ENCODE measurements at places on chromosomes 1 and 21. TPM values are rescaled to one million over a fixed set of nuclear protein-coding genes. Genes with fewer than 3 reads are reported as not detected.

- H3K27me3 ChIP-seq, result no peaks in the 10 kb centered on the region
- no peaks in the 10 kb centered on the region for H3K4me1 ChIP-seq
- H3K36me3 ChIP-seq, result no peaks in the 10 kb centered on the region
- no peak overlapping the region for H3K4me3 ChIP-seq
These were observed 9.6 kb upstream of the HTR6 start for GRCh38 chr1:19654886-19655717.

- no peak overlapping the region for H3K4me3 ChIP-seq
- H3K27me3 ChIP-seq, result no peaks in the 10 kb centered on the region
- no peaks in the 10 kb centered on the region for H3K36me3 ChIP-seq
- H3K4me1 ChIP-seq, result no peaks in the 10 kb centered on the region
These were observed 80.4 kb upstream of the ADAMTS5 start for GRCh38 chr21:27047283-27047657.

- no peak for DNase-seq
- H3K36me3 ChIP-seq, result no peaks in the 10 kb centered on the region
- H3K4me1 ChIP-seq, result no peaks in the 10 kb centered on the region
- H3K4me3 ChIP-seq, result no peak overlapping the region
- H3K27me3 ChIP-seq, result no peaks in the 10 kb centered on the region
These were observed 114.8 kb upstream of the PTGFR start for GRCh38 chr1:78375996-78376395.

DNA sequence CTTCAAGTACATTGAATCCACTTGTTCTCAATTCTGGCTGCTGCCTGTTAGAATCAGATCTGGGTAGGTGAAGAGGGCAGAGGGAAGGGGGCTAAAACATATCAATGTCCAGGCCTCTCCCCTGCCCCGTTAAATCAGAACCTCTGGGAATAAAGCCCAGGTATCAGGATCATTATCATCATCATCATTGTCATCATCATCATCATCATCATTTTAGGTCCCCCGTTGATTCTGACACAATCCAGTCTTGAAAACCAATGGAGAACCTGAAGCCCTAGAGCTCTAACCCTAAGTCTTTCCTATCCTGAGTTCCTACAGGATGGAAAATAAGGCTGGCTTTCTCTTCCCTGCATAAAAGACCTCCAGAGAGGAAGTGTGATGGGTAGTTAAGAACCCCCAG is 93.1 kb downstream of the TAS1R2 start:
- no peak overlapping the region for H3K4me3 ChIP-seq

GRCh38 chr1:47722909-47723580 is 274.1 kb downstream of the TRABD2B start:
- no peak overlapping the region for H3K4me3 ChIP-seq
- H3K27ac ChIP-seq, result no peak overlapping the region
- DNase-seq, result no peak
- H3K27me3 ChIP-seq, result peaks cover 23% of the 10 kb centered on the region

- no peak for DNase-seq
- H3K27me3 ChIP-seq, result no peaks in the 10 kb centered on the region
- H3K4me1 ChIP-seq, result no peaks in the 10 kb centered on the region
- no peaks in the 10 kb centered on the region for H3K36me3 ChIP-seq
These were observed 71.9 kb downstream of the ZSWIM5 start for GRCh38 chr1:45134461-45134873.

GRCh38 chr1:198671136-198671535 is 32.3 kb downstream of the PTPRC start:
- H3K4me1 ChIP-seq, result peaks cover 96% of the 10 kb centered on the region
- DNase-seq, result no peak
- H3K27ac ChIP-seq, result no peak overlapping the region
- no peaks in the 10 kb centered on the region for H3K27me3 ChIP-seq
- peak overlapping the region; percentile 14 for H3K4me3 ChIP-seq

DNA sequence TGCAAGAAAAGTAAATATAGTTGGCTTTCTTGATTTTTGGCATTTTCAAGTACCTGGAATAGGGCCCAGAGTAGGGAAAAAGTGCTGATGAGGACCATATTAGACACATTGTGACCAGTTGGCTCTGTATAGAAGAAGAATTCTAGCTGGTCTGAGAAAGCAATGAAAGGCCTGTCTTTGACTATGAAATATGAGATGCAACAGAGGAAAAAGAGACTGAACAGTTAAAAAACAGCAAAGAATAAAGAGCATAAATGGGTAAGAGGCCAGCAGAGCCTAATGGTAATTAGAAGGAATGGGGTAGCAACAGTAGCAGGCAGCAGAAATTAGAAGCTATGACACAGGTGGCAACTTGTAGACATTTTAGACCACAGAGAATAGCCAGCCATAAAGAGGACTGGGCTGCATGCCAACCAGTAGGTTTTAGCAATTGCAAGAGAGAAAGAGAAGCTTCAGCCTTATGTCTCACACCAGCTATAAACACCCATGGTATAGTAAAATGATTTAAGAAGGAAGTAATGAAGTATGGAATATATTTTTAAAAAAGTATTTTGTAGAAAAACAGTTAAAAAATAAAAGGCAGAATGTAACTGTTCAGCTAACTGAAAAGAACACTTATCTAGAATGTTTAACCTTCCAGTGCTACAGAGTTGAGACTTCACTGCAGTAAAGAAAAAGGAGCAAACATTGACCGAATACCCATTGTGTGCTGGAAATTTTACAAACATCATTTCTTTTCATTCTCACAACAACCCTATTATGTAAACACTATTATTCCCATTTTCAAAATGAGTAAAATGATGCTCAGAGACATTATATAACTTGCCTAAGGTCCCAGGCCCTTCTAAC is 114.1 kb downstream of the LHX4 start:
- no peak overlapping the region for H3K27ac ChIP-seq
- H3K4me1 ChIP-seq, result no peaks in the 10 kb centered on the region
- H3K36me3 ChIP-seq, result no peaks in the 10 kb centered on the region

GRCh38 chr21:45448810-45449657 is 44.1 kb downstream of the COL18A1 start:
- no peaks in the 10 kb centered on the region for H3K4me1 ChIP-seq
- no peak overlapping the region for H3K4me3 ChIP-seq
- no peaks in the 10 kb centered on the region for H3K27me3 ChIP-seq
- no peak for DNase-seq

GRCh38 chr1:154902938-154903566 is 33.0 kb upstream of the KCNN3 start:
- no peaks in the 10 kb centered on the region for H3K27me3 ChIP-seq
- no peak overlapping the region for H3K4me3 ChIP-seq
- no peak for DNase-seq
- no peaks in the 10 kb centered on the region for H3K4me1 ChIP-seq
- no peaks in the 10 kb centered on the region for H3K36me3 ChIP-seq
- H3K27ac ChIP-seq, result no peak overlapping the region

DNA sequence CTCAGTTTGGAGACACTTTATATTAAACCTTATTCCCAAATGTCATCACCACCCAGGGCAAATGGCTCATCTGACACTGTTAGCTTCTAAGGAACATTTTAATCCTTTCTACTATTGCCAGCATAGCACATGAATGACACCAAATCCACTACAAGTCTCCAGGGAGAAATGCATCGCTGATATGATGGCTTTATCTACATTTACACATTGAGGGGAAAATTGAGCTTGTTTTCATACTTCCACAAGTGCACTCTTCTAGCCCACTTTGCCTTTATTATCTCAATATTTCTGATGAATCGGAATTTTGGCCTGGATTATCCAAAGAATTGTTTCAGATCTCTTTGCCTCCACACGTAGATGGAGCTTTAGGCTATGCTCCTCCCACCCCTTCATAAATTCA is 75.4 kb downstream of the RUNX1 start:
- H3K36me3 ChIP-seq, result no peaks in the 10 kb centered on the region
- no peaks in the 10 kb centered on the region for H3K27me3 ChIP-seq
- H3K27ac ChIP-seq, result no peak overlapping the region
- peaks cover 84% of the 10 kb centered on the region for H3K4me1 ChIP-seq
- DNase-seq, result no peak
- peak overlapping the region; percentile 36 for H3K4me3 ChIP-seq

GRCh38 chr1:224897529-224898327 is 31.7 kb upstream of the DNAH14 start:
- no peaks in the 10 kb centered on the region for H3K27me3 ChIP-seq
- no peaks in the 10 kb centered on the region for H3K4me1 ChIP-seq
- H3K27ac ChIP-seq, result no peak overlapping the region

DNA sequence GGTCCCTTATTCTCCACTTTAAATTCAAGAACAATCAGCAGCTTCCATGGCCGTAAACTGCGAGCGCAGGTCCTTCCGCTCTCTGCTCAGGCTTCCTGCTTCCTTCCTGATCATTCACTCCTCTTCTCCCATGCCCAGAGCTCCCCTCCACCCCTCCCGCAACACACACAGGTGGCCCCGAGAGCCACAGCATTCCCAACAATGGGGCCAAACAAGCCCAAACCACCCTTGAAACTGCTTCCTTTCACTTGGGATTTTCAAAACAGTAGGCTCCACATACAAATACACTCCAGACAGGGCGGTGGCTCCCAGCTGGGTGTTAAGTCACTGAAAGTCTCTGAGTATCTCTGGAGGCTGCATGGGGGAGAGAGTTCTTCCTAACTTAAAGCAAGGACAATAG is 11.4 kb downstream of the FAM89A start:
- no peaks in the 10 kb centered on the region for H3K36me3 ChIP-seq
- DNase-seq, result no peak
- H3K4me3 ChIP-seq, result no peak overlapping the region
- no peaks in the 10 kb centered on the region for H3K27me3 ChIP-seq

- peak overlapping the region; percentile 82 for H3K27ac ChIP-seq
- peak; percentile 79 for DNase-seq
- peaks cover 11% of the 10 kb centered on the region for H3K4me1 ChIP-seq
- no peaks in the 10 kb centered on the region for H3K27me3 ChIP-seq
- H3K36me3 ChIP-seq, result no peaks in the 10 kb centered on the region
These were observed 835 bp downstream of the PGM1 start for GRCh38 chr1:63593886-63594605.

Gene AJAP1
- total RNA-seq, result not detected

Gene CHIT1
- 0.07 TPM for total RNA-seq

Gene PGLYRP3
- total RNA-seq, result not detected

Gene RYR2
- 0.11 TPM for total RNA-seq

Gene PROX1
- not detected for total RNA-seq

Measured in CD8-positive, alpha-beta memory T cell (primary cell).